Activated CD4-positive, alpha-beta memory T cell treated with anti-CD3 and anti-CD28 coated beads for 36 hours (primary cell): ENCODE measurements at places on chromosomes 3 and 15. TPM values are rescaled to one million over a fixed set of nuclear protein-coding genes. Genes with fewer than 3 reads are reported as not detected.

IL17RE gene
- 1.8 TPM for total RNA-seq

FAM174B gene
- 7.7 TPM for total RNA-seq

SAXO2 gene
- not detected for total RNA-seq

COL6A6 gene
- total RNA-seq: not detected

RAB6B gene
- total RNA-seq: 3.9 TPM

PPP1R14D gene
- total RNA-seq: not detected
